ENCODE measurements at places on chromosomes 6 and 20.

DNA sequence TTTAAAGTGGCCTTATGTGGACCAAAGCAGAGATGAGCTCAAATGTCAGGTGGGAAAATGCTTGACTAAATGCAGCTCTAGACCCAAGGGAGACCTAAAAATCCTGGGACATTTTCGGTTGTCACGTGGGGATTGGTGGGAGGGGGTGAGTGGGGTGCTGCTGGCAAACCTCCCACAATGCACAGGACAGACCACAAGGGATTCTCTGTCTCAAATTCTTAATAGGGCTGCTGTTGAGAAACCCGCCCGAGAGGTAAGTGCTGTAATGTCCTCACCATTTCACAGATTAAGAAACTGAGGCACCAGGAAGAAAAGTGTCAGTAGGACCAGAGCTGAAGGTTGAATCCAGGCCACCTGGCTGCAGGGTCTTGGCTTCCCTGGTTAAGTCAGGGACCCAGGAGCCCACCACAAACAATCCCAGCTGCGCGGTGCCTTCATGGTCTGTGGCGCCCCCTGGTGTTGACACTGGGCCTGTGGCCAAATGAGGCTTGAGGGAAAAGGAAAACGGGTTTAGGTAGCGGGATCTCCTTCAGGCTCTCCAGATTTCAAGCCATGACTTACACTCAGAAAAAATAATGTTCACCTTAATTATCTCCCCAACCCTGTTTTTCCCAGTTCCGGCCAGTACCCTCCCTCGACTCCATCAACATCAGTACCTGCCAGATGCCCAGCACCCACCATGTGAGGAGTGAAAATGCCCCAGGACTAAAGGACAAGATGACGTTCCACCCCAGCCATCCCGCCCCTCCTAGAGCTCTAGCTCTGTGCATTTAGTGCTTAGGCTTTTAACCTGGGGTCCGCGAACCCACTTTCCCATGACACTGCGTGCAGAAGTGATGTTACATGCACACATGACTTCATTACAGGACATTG, 7.2 kb downstream of the HLA-G start:
- peak; percentile 18 for DNase-seq

- no peak for DNase-seq
These were observed 144.7 kb downstream of the TASP1 start for GRCh38 chr20:13494019-13494418.

DNA sequence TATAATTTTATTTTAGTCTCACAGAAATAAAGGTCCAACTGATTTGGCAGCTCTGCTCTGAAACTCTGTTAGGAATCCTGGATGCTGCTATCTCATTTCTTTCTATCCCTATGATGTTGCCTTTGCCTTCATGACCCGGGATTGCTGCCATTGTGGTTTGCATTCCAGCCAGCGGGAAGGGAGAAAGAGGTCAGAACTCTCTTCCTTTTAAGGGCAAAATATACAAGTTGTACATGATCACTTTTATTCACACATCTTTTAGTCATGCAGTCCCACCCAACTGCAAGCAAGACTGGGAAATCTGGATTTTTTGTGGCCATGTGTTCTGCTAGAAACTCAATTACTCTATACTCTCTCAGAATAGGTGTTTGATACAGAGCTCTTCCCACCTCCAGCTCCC, 263.1 kb upstream of the ZFP64 start:
- DNase-seq: no peak

GRCh38 chr6:52877168-52877567, 32.3 kb downstream of the GSTA3 start:
- DNase-seq: no peak

GRCh38 chr20:11210611-11211010, 536.8 kb upstream of the JAG1 start:
- no peak for DNase-seq

DNA sequence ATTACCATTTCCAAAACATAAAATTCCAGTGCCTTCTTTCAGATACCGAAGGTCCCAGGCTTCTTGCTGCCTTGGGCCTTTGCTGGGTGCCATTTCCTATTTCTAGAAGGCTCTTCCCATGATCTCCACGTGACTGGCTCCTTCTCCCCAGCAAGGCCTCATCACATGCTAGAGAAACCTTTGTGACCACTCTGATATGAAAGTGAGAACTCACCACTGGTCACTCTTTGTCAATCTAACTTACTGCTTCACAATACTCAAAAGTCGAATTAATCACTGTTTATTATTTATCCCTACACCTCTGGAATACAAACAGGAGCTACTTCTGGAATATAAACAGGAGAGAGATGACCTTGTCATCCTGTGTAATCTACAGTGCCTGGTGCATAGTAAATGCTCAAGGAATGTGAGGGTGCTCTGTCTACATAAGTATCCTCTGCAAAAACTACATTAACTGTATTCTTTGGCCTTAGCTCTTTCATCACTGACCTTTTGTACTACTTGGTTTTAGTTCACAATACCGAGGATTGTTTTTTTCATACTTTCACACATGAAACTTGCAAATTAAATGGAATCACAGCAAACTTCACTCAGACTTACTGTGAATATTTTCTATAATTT, 1.6 kb downstream of the STX7 start:
- DNase-seq: no peak

DNA sequence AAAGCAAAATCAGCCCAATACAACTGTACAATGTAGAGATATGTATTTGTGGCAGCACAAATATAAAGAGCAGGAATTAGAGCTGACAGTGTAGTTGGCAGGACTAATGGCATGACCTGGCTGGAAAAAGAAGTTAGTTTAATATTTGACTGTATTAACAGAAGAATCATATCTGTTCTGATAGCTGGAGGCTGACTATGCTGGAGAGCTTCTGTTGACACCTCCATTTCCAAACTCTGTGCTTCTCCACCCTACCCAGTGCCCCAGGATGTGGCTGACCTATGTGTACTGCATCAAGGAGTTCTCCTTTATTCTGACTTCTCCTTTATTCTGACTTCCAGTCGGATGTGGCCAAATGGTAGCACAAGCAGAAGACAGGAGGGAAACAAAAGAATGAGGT, 299.3 kb downstream of the PKHD1 start:
- DNase-seq: no peak

- DNase-seq: peak; percentile 29
These were observed 23.2 kb upstream of the FAM50B start for GRCh38 chr6:3825851-3826581.

DNA sequence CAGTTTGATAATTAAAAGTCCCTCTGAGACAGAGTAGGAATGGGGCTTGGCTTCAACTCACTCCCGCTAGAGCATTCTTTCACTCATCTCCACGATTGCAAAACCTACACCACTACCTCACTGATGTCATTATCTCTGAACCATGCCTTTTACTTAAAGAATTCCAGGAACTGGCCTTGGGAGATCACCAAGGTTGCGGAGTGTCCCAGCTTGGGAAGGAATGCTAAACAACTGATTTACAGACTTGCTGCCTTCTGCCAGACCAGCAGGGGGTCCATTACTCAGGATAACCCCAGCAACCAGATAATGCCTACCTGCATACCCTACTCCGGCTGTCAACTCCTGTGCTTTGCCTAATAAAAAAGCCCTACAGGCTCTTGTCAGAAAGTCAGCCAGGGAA, 102.2 kb upstream of the RALGAPA2 start:
- no peak for DNase-seq

DNA sequence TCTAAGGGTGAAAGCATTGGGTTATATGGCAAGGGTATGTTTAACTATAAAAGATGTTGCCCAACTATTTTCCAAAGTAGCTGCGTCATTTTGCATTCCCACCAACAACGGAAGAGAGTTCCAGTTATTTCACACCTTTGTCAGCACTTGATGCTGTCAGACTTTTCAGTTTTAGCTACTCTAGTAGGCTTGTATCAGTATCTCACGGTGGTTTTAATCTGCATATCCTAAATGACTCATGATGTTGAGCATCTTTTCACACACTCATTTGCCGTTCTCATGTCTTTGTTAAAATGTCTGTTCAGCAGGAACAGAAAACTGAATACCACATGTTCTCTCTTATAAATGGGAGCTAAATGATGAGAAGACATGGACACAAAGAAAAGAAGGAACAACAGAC, 122.3 kb downstream of the RNASET2 start:
- no peak for DNase-seq

- no peak for DNase-seq
These were observed 93.9 kb upstream of the OGFRL1 start for GRCh38 chr6:71194724-71195123.

- DNase-seq: no peak
These were observed 76.2 kb upstream of the FRMD1 start for GRCh38 chr6:168155193-168155592.

- DNase-seq: peak; percentile 65
These were observed 264.3 kb upstream of the RIMS1 start for GRCh38 chr6:71621918-71622519.

GRCh38 chr6:170125456-170126300, 165.2 kb downstream of the DLL1 start:
- no peak for DNase-seq

DNA sequence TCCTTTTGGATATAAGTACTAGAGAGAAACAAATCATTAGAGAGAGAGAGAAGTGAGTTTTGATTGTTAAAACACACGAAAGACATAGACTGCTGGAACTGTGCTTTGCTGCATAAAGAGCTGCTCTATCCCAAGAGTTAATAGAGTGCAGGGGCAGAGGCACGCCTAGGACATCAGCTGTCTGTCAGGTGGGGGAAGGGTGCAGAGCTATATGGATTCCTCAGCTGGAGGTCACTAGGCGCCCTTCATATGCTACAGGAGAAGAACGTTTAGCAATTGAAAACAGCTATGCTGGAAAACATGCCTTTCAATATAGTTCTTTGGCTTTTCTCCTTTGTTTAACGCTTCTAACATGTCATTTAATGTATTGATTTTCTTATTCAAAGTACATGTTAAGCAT, 169.0 kb upstream of the MCHR2 start:
- no peak for DNase-seq

- peak; percentile 77 for DNase-seq
These were observed 107.8 kb downstream of the ZFP64 start for GRCh38 chr20:52083627-52084232.

- no peak for DNase-seq
These were observed 19.0 kb downstream of the HS3ST5 start for GRCh38 chr6:114323784-114324183.

DNA sequence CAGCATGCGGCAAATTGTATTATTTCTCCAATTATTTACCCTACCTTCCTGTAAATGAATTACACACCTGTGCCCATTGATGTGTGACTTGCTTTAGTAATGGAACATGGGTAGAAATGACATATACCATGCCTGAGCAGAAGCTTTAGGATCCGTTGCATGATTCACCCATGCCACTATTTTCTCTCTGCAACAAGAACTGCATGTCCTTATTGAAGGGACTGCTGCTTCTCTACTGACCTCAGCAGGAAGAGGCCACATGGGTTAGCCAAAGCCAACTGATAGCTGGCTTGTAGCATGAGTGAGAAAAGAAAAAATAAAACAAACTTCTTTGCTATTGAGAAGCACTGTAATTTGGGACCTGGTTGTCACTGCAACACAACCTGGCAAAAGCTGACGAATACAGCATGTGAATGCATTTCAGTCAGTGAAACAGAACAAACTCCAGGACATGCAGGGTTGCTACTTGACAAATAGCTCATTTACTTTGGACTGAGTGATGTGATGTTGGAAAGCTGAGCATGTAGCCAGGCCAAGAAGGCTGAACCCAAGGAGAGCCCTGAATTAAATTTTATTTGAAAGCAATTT, 99.2 kb downstream of the BCAS1 start:
- no peak for DNase-seq

- no peak for DNase-seq
These were observed 12.8 kb downstream of the RSPO3 start for GRCh38 chr6:127131275-127131674.

- DNase-seq: no peak
These were observed 74.6 kb downstream of the MAP3K5 start for GRCh38 chr6:136717716-136717990.

DNA sequence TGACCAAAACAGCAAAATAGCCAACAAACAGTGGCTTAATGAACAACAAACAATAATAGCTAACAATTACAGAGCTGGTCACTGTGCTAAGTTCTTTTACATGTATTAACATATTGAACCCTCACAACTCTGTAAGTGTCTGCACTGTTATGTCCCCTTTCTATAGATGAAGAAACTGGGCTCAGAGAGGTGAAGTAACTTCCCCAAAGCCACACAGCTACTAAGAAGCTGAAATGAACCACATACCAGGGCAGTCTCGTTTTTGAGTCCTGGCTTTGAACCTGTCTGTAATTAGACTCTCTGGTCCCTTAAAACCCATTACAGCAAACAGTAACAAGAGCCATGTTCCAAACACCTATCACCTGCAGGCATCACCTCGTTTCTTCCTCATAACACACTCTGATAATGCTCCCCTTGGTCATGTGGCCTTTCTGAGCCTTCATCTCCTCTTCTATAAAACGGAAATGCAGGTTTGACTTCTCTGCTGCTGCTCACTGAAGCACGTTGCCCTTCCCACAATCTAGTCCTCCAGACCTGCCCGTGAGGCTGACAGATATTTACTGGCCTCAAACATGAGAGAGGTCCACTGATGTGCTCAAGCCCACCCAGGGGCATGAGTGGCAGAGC, 23.3 kb downstream of the KCNK15 start:
- no peak for DNase-seq

DNA sequence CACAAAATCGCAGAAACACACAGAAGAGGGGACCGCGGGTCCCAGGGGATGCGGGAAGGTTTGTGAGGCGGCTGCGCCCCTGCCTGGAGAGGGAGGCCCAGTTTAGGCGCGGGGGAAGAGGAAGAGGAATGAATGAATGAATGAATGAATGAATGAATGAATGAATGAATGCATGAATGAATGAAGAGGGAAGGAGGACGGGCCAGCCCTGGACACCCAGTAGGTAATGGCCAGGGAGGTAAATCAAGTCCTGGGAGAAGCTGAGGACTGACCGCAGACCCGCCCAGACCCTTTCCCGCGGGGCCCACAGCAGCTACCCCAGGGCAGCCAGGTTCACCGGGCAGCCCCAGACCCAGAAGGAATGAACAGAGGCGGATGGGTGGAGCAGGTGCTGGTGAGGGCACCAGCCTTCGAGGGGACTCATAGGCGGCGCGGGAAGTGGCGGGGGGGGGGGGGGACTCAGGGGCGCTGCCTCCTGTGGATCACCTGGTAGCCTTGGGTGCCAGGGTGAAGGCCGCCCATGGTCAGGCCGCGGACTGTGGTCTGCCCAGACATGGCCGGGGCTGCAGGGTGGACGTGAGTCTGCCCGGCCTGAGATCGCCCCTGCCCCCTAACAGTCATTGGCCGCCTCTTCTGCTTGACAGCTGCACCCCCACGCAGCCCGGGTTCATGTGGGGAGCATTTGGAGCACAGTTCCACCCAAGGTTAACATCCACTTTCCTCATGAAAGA, 192.0 kb upstream of the PDE10A start:
- DNase-seq: no peak

- no peak for DNase-seq
These were observed 208.6 kb upstream of the AGPAT4 start for GRCh38 chr6:161482517-161482858.

Data from cerebellar cortex (tissue), 1 donor.